Foreskin keratinocyte (primary cell): ENCODE measurements at places on chromosomes 1 and 21. TPM values are rescaled to one million over a fixed set of nuclear protein-coding genes. Genes with fewer than 3 reads are reported as not detected.

DNA sequence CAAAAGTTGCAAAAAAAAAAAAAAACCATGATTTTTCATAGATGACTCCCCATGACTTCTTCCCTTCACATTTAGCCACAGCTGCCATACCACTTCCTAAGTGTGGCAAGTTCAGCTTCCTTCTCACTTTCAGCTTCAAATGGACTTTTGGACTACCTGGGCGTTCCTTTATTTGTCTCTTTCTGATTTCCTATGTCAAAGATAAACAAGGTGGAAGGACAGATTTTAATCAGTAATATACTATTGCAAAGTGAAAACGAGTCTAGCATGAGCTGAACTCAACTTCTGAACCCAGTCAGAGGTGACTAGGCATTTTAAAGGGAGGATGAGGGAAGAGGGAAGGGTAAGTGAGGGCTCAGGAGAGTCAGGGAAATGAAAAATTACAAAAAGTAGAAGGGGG lies 14.4 kb upstream of the SCCPDH start:
- DNase-seq = no peak

GRCh38 chr1:159000625-159001024 lies 9.1 kb upstream of the IFI16 start:
- no peak for DNase-seq

- DNase-seq = peak; percentile 56
These were observed 74.6 kb downstream of the DNTTIP2 start for GRCh38 chr1:93804412-93804811.

DNA sequence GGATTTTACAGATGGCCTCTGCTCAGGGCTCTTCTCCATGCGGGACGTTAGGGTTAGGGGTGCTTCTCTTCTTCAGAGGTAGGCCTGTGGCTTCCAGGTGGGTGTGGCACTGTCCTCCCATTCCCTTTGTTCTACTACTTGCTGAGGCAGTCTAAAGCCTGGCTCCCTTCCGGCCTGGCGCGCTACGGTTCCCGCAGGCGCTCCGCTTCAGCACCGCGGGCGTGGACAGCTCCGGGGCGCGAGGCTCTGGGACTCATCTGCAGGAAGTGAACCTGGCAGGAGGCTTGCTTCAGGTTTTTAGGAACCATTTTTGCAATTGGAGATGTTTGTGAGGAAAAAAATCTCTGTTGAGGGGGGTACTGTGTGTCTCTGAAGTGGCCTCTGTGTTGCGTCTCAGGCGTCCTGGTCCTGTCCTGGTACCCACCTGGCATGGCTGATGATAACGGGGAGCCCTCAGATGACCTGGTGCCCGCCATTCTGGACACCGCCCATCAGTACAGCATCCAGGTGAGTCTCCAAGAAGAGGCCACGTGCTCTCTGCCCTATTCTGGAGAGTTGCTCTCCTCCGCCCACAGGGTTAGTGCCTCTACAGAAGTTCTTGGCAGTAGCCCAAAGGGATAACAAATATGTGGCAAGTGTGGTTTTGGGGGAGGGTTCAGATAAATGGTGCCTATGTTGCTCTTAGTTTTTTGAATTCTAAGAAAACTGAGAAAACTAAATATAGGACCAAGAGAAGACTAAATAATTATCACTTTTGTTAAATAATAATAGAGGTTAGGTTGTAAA lies 1.9 kb downstream of the MANEAL start:
- peak; percentile 47 for DNase-seq

GPR157 gene
- 4.9 and 5.0 TPM in 2 replicates for total RNA-seq

DNA sequence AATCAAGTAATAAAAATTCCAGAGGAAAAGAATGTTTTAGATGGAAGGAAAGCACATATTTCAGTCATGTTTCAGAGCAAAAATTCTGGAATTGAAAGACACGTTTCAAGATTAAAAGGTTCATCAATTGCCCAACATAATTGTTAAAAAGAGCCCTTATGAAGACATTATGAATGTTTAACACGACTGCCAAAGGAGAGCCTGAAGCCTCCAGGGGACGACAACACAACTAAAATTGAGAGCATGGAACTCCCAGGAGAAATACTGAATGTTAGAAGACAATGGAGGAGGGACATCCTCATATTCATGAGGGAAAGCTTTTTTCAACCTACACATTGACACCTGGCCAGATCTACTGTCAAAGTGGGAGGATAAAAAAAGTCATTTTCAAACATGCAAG lies 16.0 kb downstream of the OR2T11 start:
- no peak for DNase-seq

- DNase-seq = peak; percentile 80
These were observed 31.6 kb upstream of the RPTN start for GRCh38 chr1:152190589-152190988.

DNA sequence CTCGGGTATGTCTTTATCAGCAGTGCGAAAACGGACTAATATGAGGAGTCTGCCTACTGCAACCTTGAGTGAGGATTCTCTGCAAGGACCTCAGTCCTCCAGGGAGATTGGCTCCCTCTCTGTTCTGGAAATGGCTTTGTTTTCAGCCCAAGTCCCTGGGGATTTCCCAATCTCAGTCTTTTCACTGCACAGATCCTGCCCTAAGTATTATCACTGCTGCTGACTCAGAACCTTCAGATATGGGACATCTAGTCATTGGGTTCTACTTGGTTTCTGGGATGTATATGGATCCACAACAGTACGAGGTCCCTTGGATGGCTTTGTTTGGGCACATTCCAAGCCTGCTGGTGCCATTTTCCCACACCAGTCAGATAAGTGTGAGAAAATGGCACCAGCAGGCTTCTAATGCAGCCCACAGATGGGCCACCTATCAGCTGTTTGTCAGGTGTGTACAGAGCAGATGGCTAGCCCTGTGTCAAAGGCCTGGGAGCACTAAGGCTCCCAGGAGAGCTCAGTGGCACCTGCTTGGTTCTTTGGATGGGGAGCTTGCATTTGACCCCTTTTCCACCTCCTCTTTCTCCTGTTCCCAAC lies 27.4 kb downstream of the ELF3 start:
- DNase-seq = no peak

TFF2 gene
- not detected in 2 replicates for total RNA-seq

- DNase-seq = no peak
These were observed 62.2 kb upstream of the GRIK3 start for GRCh38 chr1:37096523-37096922.

SUCO gene
- 19.3 and 20.2 TPM in 2 replicates for total RNA-seq

RBM11 gene
- 0.17 and 0.25 TPM in 2 replicates for total RNA-seq

- peak; percentile 64 for DNase-seq
These were observed 150.1 kb upstream of the SOD1 start for GRCh38 chr21:31509194-31510017.

DNA sequence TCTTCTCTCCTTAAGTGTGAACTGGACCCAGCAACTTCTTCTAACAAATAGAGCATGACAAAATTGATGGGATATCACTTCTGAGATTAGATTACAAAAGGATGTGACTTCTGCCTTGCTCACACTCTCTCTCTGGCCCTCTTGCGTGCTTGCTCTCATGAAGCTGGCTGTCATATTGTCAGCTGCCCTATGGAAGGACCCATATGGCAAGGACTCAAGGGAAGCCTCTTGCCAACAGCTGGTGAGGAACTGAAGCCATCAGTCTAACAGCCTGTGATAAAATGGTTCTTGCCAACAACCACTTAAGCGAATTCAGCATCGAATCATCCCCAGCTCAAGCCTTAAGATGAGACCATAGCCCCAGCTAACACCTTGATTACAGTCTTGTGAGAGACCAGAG lies 4.8 kb upstream of the TLR5 start:
- DNase-seq = no peak

- no peak for DNase-seq
These were observed 37.3 kb upstream of the HYI start for GRCh38 chr1:43491061-43491460.

DNA sequence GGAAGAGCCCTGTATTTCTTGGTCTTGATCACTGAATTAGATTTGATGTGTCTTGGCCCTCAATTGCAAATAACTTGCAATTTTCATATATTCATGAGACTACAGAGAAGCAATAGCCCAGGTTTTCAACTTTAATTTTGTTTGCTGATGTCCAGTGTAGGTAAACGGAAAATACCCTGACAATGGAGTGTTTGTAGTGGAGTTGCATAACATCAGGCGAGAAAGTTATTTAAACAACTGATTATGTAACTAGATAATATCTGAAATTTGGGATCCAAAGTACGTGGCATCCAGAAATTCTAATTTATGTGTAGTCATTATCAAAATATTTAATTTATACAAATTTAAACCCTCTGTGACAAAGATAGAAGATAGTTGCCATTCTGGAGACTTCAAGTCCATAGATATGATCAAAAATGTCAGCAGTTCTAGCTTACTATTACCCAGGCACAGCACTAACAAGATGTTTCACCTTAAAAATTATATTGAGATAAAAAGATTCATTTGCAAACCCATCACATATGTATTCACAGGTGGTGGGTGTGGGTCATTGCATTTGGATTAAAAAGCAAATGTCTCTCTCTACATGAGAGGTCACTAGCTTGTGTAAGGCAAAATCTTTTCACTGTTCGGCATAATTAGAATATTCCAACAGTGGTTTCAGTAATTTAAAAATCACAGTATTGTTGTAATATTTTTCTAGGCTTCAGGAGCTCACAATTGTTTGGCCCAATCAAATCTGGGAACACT lies 150.7 kb downstream of the KCTD3 start:
- no peak for DNase-seq

INAVA gene
- total RNA-seq = 21.3 and 41.7 TPM in 2 replicates

DNA sequence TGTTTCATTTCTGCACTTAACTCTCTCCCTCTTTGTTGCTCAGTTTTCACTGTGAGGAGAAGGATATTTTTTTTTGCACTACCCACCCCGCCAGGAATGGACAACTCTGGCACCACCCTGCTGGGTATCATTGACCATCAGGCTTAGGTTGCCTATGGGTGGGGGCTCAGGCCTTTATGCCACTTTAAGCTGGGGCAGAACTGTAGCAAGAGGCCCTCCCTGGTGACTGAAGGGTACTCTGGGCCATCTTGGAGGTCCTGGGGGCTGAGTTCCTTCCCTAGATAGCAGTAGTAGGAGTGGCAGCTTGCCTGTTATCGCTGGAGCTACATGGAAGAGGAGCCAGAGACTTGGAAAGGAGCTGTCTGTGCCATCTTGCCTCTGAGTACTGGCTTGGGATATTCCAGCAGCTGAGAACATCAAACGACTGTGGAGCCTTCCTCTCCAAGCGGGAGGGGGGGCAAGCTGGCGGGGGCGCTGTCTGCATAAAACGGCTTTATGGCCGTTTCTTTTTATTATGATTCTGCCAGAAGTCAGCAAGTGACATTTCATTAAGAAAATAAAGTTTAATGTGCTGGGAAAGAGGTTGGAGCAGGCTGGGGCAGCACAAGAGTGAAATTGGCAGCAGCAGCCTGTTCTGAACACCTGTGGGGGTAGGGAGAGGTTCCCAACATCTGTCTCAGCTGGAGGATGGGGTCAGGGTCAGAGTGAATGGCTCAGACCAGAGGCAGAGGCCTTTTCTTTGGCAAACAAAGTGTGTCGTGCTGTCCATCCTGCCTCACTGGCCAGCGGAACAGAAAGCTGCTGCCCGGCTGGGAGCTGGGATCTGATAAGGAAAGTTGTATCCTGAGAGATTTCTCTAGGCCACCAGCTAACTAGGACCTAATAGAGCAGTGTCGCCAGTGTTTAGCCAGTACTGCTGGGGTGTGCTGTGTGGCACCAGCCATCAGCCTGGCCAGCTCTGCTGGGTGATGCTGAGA lies 32.9 kb downstream of the TMEM53 start:
- no peak for DNase-seq

MTHFR gene
- 10.2 and 11.5 TPM in 2 replicates for total RNA-seq

GBP7 gene
- total RNA-seq = not detected in 2 replicates

DNA sequence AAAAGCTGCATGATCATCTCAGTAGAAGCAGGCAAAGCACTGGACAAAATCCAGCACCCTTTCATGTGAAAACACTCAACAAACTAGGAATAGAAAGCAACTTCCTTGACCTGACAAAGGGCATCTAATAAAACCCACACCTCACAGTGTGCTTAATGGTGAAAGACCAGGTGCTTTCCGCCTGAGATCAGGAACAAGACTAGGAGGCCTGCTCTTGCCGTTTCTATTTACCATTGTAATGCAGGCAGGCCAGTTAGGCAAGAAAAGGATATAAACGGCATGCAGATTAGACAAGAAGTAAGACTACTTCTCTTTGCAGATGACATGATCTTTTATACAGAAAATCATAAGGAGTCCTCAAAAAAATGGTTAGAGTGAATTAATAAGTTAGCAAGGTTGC lies 37.2 kb downstream of the SLC37A1 start:
- DNase-seq = no peak

GRCh38 chr1:40641601-40642242 lies 23.8 kb downstream of the RIMS3 start:
- no peak for DNase-seq

DNA sequence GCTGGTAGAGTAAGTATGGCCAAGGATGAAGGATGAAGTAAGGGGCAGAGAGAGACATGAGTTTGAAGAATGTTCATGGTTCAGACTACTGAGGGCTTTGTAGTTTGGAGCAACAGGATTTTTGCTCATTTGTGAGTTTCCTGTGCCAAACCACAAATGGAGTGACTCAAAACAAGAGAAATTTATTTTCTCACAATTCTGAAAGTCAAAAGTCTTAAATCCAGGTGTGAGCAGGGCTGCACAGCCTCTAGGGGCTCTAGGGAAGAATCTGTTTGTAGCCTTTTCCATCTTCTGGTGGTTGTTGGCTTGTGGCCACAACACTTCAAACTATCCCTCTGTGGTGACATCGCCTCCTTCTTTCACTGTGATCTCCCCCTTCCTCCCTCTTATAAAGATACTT lies 58.9 kb downstream of the RHOU start:
- DNase-seq = no peak

DNA sequence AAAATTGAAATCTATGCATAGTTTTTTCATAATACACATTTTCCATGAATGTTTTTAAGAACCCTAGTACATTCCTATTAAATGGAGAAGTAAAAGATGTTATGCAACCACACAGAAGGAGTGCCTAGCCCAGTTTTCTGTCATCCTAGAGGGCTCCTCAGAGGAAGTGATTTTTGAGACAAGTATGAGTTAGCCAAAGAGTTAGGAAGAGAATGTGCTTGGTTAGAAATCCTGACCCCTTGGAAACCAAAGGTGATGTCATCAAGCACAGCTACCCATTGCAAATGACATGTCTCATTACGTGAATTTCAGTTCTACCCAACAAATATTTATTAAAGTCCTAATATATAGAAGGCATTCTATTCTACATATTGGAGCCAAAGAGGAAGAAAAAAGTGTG lies 88.9 kb upstream of the TNFSF4 start:
- DNase-seq = peak; percentile 44

- DNase-seq = peak; percentile 41
These were observed 175.6 kb downstream of the NRIP1 start for GRCh38 chr21:14889080-14889810.

HOOK1 gene
- total RNA-seq = 6.3 and 8.7 TPM in 2 replicates

ADAMTS1 gene
- total RNA-seq = 69.7 and 71.7 TPM in 2 replicates

RASAL2 gene
- total RNA-seq = 32.8 and 40.4 TPM in 2 replicates

LSS gene
- 152 and 172 TPM in 2 replicates for total RNA-seq

CALML6 gene
- total RNA-seq = 0.10 TPM in 1 of 2 replicates, not detected in the other

GRCh38 chr1:244414543-244414942 lies 37.2 kb downstream of the ADSS2 start:
- no peak for DNase-seq

CAMSAP2 gene
- 60.2 and 62.5 TPM in 2 replicates for total RNA-seq

GRCh38 chr1:71054281-71054731 lies 6.7 kb upstream of the PTGER3 start:
- DNase-seq = no peak
